ENCODE measurements at places on chromosomes 6 and 20.
A peak's percentile ranks its signal among the peaks of the same experiment; 100 is the strongest.

- DNase-seq = peak; percentile 32
These were observed 141.9 kb downstream of the GMPR start for GRCh38 chr6:16380220-16380809.

DNA sequence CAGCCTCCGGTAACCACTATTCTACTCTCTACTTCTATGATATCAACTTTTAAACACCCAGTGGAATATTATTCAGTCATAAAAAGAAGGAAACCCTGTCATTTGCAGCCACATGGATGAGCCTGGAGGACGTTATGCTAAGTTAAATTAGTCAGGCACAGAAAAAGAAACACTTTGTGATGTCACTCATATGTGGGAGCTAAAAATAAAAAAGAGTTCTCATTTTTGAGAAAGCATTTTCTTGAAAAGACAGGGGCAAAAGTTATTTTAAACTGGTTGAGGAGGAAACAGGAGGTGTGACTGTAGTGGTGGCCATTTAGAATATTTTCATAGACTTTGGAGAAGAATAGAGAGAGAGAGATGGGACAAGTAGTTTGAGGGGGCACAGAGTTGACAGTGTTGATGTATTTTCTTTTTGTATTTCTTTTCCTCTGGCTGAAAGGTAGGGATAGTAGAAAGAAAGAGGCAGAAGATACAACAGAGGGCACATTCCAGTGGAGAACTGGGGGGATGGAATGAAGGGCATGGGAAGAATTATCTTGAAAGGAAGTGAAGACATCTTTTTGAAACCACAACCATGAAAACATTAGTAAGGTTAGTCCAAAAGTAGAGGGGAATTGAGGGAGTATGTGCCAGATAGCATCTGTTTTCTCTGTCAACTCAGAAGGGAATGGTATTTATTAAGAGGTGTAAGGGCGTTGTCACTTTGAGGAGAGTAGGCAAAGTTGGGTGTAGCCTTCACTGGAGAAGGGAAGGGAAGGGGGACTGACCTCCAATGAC lies 181.3 kb upstream of the GMDS start:
- DNase-seq = no peak

- DNase-seq = no peak
These were observed 70.9 kb downstream of the HFE start for GRCh38 chr6:26158076-26158580.

- DNase-seq = no peak
These were observed 134.3 kb downstream of the PXDC1 start for GRCh38 chr6:3617192-3617631.

GRCh38 chr6:126786262-126786661 lies 332.2 kb upstream of the RSPO3 start:
- no peak for DNase-seq

GRCh38 chr20:56173438-56173837 lies 75.1 kb upstream of the MC3R start:
- no peak for DNase-seq

GRCh38 chr6:132865364-132865763 lies 51.0 kb downstream of the RPS12 start:
- DNase-seq = no peak

DNA sequence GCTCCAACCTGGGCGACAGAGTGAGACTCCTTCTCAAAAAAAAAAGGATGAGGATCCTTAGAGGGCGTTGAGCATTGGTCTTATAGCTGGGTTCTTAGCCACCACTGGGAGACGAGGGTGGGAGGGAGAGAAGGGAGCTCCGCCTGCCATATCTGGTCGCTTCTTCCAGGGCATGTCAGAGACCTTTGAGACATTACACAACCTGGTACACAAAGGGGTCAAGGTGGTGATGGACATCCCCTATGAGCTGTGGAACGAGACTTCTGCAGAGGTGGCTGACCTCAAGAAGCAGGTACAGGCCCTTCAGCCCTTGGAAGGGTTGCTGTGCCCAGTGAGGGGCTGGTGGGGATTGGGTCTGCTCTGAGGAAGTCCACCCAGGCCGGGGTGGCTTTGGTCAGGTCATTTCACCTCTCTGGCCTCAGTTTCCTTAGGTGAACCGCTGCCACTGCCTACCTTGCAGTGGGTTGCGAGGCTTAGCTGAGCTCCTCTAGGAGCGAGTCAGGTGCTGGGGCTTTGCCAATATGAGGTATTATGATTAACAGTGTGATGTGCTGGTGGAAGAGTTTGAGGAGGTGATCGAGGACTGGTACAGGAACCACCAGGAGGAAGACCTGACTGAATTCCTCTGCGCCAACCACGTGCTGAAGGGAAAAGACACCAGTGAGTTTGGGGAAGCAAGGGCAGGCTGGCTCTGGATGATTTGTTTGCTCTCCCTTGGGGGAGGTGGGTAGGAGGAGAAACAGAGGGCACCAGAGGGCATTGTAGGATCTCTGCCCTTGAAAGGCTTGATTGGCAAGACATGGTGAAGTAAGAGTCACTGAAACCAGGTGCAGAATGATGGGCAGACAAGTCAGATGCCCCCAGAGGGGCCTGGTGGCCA lies 8.5 kb downstream of the CNPY3 start:
- no peak for DNase-seq

All from SK-N-SH (cell line).